ENCODE measurements at places on chromosomes 16 and 17.

- no peak for DNase-seq
Measured at GRCh38 chr16:14013571-14014283, 57.4 kb upstream of the MRTFB start.

GRCh38 chr16:27152801-27153200 is 50.5 kb upstream of the KDM8 start:
- no peak for DNase-seq

- DNase-seq = no peak
Measured at GRCh38 chr16:82157534-82157812, 12.6 kb downstream of the MPHOSPH6 start.

GRCh38 chr16:47924950-47925349 is 230.8 kb downstream of the ABCC12 start:
- DNase-seq = no peak

DNA sequence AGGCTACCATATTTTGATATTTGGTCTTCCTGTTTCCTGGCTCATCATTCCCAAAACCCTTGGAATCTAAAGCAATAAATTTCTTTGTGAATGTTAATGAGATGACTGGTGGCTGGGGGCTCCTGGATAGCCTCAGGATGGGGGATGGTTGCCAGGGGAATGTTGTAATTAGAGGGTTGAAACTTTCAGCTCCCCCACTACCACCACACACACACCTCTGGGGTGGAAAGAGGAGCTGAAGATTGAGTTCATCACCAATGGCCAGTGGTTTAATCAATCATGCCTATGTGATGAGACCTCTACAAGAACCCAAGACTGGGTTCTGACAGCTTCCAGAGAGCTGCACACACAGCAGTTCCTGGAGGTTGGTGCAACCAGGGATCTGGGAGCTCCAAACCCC is 59.1 kb downstream of the HS3ST3A1 start:
- no peak for DNase-seq

- DNase-seq = peak; percentile 57
Measured at GRCh38 chr17:58330538-58330996, 2.0 kb upstream of the TSPOAP1 start.

DNA sequence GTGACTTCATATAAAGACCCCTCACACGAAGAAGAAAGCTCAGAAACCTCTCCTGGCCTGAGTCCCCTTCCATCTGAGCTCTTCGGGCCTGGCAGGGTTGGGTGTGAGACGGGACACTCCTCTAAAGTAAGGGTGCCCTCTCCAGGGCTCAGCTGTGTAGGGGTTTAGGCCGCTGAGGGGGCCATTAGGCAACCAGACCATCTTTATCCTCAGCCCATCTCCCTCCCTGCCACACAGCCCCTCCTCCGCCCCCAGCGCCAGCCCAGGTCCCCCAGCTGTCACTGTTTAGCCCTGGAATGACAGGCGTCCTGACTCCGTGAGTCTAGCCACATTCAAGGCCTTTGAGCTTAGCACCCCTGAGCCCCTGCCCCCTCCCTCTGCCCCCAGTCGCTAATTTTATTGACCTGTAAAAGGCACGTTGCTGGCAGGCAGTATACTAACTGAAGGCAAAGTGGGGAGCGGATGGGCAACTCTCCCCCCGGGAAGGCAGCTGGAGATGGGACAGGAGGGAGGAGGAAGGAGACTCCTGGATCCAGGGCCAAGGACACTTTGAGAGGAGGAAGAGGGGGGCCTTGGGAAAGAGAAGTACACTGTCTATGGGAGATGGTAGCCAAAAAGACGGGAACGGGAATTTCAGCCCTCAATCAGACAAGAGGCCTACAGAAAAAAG is 592 bp upstream of the ZNF385C start:
- DNase-seq = no peak

DNA sequence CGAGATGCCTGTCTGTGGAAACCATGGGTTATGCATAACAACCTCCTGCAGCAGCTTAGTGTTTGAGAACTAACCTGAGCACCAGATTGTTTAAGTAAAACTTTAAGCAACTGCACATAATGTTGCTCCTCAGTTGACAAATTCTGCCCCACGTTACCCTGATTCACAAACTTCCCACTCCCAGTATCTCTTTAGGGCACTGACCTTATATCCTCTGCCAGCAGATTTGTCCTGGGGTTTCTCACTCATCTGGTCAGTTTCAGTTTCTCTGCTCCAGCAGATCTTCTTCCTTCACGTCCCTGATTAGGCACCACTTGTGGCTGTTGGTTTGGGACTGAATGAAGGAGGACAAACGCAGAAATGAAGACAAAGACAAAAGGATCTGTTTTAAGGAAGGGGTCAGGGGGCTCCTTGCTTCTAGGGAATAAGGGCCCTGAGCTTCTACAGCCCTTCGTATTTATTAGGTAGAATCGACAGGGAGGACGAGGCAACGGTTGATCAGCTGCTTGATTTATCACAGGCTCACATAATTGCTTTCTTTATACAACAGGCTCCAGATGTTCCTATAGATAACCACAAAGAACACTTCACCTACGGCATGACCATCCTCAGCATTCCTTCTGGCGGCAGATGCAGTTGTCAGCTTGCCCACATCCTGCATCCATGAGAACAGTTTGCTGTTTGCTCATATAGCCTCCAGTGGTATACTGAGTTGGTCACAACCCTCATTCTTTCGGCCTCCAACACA is 13.5 kb upstream of the ZNF689 start:
- DNase-seq = peak; percentile 1

DNA sequence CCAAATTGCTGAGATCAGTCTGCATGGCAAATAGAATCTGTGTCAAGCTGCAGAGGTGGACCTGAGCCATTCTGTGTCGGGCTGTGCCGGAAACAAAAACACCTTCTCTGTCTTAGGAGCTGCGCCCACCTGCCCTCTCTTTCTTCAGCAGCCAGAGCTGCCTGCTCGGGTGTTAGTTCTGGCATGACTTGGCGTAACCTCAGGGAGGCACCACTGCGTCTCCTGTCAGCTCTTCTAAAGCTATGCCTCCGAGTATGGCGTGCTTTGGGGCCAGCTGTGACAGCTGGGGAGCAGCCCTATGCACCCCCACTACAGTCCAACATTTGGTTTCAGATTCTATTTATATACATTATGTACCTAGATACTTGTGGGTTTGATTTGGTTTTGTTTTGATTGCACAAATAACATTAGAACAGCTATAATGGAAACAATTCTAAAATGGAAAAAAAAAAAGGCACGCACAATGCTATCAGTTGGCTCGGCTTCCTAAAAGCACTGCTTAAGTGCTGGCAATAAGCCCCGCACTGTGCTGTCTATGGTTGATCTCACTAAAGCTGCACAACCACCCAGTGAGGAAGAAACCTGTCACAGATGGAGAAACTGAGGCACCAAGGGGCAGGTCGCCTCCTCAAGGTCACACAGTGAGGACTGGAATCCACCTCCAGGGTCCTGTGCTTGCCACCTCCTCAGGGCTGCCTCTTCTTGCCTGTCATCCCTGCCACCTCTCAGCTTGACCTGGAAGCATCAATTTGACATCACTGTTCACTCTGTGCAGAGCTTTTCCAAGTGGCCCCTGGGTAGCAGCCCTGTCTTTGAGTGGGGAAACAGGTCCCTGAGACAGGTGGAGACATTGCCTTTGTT is 18.7 kb upstream of the ADGRG1 start:
- DNase-seq = peak; percentile 51

- no peak for DNase-seq
Measured at GRCh38 chr17:42895185-42895555, 5.4 kb upstream of the G6PC1 start.

- DNase-seq = no peak
Measured at GRCh38 chr16:80366023-80366422, 174.8 kb upstream of the DYNLRB2 start.

DNA sequence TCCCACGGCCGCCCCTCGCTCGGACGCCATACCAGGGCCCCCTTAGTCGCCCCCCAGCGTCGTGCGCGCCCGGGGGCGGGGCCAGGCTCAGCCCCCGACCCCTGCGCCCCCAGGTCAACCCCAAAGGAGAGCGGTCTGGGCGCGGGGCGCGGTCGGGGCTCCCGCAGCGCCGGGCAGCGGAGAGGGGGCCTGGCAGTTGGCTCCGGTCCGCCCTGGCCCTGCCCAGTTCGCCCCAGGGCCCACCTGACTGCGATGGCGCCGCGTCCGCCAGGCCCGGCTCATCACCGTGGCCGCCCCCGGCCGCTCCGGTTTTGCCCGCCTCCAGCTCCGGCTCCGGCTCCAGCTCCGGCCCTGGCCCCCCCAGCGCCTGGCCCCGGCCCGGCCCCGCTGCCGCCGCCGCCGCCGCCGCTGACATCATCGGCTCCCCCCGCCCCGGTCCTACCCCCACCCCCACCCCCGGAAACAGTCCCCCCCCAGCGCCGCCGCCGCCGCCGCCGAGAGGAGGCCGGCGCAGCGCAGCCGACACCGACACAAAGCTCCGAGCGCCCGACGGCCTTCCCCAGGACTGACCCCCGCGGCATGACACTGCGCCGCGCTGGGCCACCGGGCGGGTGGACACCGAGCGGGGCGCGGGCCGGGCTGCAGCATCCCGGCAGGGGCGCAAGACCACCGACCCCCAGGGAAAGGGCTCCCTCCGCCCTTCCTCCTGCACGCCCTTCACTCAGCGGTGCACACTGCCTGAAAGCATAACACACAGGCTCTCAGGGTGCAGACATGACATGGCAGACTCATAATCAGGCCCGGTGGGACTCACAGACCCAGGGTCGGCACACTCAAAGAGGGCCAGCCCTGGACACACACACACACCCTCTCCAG is at the start of gene ZBTB4:
TSS of gene ZBTB4 (minus strand) at position 419 of the 876 bp plus-strand sequence. CDS start 12,830 bp downstream, outside the sequence.
- no peak for DNase-seq

GRCh38 chr17:1123921-1124715 is 55.7 kb downstream of the ABR start:
- DNase-seq = no peak

- no peak for DNase-seq
Measured at GRCh38 chr17:68356520-68356919, 65.2 kb downstream of the ARSG start.

All from chondrocyte (in vitro differentiated cells).